ENCODE measurements at places on chromosomes 12 and 14.
A peak's percentile ranks its signal among the peaks of the same experiment; 100 is the strongest.

DNA sequence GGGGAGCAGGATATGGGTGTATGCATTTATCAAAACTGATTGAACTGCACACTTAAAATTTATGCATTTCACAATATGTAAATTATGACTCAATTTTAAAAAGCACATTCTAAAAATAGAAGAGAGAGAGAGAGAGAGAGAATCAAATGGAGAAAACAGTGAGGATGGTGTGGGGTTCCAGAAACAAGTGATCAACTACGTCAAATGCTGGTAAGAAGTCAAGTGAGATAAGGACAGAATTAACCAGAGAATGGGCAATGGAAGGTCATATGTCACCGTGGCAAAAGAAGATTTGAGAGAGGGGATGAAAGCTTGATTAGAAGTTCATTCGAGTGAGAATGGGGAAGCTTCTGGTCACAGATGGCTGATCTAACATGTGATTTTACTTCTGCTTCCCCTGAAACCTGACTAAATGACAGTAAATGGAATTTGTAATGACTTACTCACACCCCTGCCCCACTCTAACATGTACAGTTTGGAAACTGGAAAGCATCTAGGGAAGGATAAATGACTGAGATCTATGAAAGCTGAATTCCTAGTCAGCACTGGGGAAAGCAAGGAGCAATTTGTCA is 276.5 kb upstream of the AMIGO2 start:
- DNase-seq, result peak; percentile 46

DNA sequence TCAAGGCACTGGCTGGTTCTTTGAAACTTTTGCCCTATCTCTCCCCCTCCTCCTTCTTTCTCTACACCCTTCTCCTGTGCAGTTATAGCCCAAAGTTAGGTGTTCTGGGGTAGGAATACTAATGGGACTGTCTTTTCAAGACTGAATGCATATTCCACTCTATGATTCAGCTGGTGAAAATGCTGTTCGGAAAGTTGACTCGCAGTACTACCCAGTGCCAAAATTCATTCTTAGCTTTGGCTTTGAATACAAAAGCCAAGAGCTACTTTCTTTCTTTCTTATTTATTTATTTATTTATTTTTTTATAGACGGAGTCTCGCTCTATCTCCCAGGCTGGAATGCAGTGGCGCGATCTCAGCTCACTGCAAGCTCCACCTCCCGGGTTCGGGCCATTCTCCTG is 249.2 kb downstream of the ETNK1 start:
- DNase-seq, result no peak

- no peak for DNase-seq
Observed at GRCh38 chr12:79441534-79441933, 249.2 kb downstream of the PAWR start.

DNA sequence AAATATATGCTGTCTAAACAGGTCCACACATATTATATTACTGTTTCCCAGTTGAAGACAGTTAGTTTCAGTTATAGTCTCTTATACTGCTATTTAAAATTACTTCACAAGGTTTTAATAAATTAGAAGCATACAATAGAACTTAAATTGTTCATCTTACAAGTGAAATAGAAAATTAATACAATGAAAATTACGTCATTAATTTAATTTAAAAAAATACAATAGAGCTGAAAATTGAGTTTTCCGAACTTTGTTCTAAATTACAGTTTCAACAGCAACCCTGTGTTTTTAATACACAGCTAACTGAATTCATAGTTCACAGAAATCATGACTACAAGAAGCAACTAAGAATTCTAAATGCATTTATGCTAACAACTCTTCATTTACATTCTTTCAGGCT is 525.7 kb upstream of the FOXG1 start:
- DNase-seq, result no peak

- DNase-seq, result no peak
Observed at GRCh38 chr12:6215120-6215807, 15.1 kb downstream of the CD9 start.

DNA sequence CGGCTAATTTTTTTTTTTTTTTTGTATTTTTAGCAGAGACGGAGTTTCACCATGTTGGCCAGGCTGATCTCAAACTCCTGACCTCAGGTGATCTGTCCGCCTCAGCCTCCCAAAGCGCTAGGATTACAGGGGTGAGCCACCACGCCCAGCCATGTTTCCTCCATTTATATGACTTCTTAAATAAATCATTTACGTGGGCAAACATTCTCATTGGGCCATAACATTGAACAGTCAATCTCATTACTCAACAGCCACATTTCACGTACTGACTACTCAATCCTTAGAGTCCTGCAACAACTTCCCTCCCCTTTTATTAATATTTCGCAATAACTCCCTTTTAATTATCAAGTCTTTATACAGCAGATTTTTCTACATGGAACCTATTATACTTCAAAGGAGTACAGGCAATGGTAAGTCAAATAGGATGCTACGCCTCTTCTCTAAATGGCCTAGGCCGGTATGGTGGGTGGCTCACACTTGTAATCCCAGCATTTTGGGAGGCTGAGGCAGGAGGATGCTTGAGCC is 7.4 kb upstream of the CSRNP2 start:
- DNase-seq, result no peak

- no peak for DNase-seq
Observed at GRCh38 chr12:9084417-9084816, 31.3 kb downstream of the A2M start.

GRCh38 chr12:25434515-25434914 is 118.6 kb downstream of the LMNTD1 start:
- no peak for DNase-seq

Data from stimulated activated CD4-positive, alpha-beta T cell treated with anti-CD3 and anti-CD28 coated beads, Interleukin-12 subunit alpha, Interleukin-12 subunit beta, amount 100 ng/mL, for 48 hours (primary cell).